ENCODE measurements at places on chromosomes 7 and 10. TPM values are rescaled to one million over a fixed set of nuclear protein-coding genes. Genes with fewer than 3 reads are reported as not detected.

DNA sequence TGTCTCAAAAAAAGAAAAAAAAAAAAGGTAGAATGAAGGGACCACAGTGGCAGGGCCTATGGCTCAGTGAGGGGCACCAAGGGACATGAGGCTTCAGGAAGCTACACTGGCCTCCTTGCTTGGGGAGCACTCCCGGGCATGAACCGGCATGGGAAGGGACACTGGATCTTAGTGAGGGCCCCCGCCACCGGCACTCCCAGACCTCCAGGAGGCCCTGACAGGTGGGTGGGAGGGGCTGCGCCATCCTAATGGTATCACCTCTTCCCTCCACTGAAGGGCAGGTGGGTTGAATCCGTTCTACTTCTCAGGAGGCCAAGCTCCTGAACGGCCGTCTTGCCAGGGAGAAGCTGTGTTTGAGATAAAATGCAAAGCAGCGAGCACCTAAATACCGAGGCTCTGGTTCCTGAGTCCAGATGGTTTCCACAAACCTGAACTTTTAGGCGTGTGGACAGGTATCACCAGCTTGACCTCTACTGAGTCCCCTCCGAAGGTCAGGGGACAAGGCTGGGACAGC lies 69.8 kb downstream of the C10orf143 start:
- no peak for DNase-seq
- no peaks in the 10 kb centered on the region for H3K4me1 ChIP-seq
- H3K27me3 ChIP-seq: no peaks in the 10 kb centered on the region
- no peak overlapping the region for H3K27ac ChIP-seq

DNA sequence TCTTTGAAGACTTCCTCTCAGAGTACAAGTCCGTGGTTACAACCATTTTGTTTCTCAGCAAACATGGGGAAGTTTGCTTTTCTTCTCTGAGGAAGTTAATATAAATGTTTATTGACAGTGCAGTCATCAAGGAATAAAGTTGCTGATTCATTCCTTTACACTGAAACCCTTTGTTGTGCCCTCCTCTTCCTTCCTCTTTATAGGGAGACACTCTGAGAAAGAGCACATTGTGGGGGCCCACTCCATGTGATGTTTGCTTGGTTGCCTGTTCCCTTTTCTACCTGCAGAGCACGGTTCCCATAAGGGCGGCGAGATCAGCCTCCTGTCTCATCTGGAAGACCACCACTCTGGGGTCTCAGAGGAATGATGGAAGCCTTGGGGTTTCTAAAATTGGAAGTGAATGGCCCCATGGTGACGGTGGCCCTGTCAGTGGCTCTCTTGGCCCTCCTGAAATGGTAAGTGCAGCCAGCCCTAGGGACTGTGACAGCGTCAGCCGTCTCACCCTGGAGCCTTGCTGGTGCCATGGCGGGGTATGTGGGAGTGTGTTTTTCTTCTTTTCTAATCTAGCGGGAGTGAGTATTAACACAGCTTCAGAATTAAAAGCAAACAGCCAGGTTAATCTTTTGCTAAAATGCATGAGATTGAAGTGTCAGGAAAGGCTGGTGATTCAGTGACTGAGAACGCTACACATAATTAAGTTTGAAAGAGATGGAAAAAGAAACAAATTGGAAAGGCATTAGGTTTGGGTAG lies at the start of gene TBXAS1:
Gene TBXAS1 (plus strand): TSS at position 240 of the 750 bp plus-strand sequence. CDS start 127 bp downstream, at position 367.
- peaks cover 21% of the 10 kb centered on the region for H3K27me3 ChIP-seq
- peak within 1 kb of the TSS; percentile 83 for H3K27ac ChIP-seq
- DNase-seq: no peak
- no peaks in the 10 kb centered on the region for H3K36me3 ChIP-seq

- H3K27me3 ChIP-seq: no peaks in the 10 kb centered on the region
- peak overlapping the region; percentile 84 for H3K27ac ChIP-seq
- H3K36me3 ChIP-seq: peaks cover 3% of the 10 kb centered on the region
- peak overlapping the region; percentile 48 for H3K4me3 ChIP-seq
Observed at GRCh38 chr7:30168835-30169573, 34.2 kb downstream of the MTURN start.

DNA sequence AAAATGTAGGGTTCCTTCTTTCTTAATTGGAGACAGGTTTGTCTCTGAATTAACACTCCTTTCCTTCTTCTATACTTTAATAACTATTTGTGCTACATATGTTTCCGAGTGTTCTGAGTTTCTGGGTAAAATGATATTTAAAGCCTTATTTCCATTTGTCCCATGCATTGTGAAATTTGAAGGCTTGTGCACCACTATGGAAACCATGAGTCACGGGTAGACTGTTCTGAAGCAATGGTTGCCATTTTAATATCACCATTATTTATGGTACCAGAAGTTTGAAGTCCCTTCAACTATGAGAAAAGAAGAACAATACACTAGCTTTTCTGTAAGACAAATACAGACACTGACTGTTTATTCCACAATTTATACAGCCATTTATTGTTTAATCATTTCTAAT lies 44.7 kb upstream of the ZEB1 start:
- peaks cover 13% of the 10 kb centered on the region for H3K4me1 ChIP-seq
- H3K27ac ChIP-seq: no peak overlapping the region
- peaks cover 8% of the 10 kb centered on the region for H3K36me3 ChIP-seq
- DNase-seq: no peak
- H3K4me3 ChIP-seq: no peak overlapping the region

- H3K4me3 ChIP-seq: no peak overlapping the region
- H3K27ac ChIP-seq: no peak overlapping the region
- H3K36me3 ChIP-seq: peaks cover 5% of the 10 kb centered on the region
- H3K27me3 ChIP-seq: no peaks in the 10 kb centered on the region
- H3K4me1 ChIP-seq: peaks cover 20% of the 10 kb centered on the region
Observed at GRCh38 chr7:25820432-25821040, 331.5 kb upstream of the NFE2L3 start.

- H3K27ac ChIP-seq: peak overlapping the region; percentile 72
- DNase-seq: no peak
- no peaks in the 10 kb centered on the region for H3K36me3 ChIP-seq
- peaks cover 29% of the 10 kb centered on the region for H3K4me1 ChIP-seq
Observed at GRCh38 chr10:44437840-44438511, 53.1 kb upstream of the CXCL12 start.

DNA sequence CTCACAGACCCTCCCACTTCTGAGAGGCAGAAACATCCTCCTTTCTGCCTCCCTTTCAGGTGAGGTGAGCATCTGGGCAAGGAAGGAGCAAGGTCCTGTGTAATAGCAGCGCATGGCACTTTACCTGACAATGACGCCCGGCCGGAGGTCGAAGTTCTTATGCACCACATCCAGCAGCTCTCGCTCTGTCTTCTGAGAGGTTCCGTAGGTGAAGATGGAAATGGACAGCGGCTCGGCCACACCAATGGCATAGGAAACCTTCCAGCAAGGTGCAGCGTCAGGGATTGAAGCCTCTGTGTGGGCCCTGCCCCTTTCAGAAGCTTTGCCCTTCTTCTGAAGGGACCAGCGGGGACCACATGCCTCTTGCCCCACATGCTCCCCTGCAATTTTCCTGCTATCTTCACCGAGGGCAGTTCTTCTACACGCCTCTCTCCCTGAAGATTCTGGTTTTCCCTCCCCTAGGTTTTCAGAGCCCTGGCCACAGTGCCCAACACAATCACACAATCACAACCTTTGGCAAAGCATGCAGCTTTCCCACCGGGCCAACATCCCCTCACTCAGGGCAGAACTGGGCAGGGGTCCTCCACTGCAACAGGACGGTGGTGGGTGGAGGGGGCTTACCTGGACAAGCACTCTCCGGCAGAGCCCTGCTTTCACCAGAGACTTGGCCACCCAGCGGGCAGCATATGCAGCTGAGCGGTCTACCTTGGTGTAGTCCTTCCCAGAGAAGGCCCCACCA lies 14.9 kb downstream of the MAT1A start:
- no peak overlapping the region for H3K27ac ChIP-seq
- H3K4me1 ChIP-seq: no peaks in the 10 kb centered on the region
- no peak overlapping the region for H3K4me3 ChIP-seq
- H3K27me3 ChIP-seq: peaks cover 15% of the 10 kb centered on the region

GRCh38 chr10:43753397-43754061 lies 104.8 kb upstream of the ZNF32 start:
- no peaks in the 10 kb centered on the region for H3K36me3 ChIP-seq
- no peak overlapping the region for H3K27ac ChIP-seq
- H3K4me1 ChIP-seq: peaks cover 15% of the 10 kb centered on the region

DNA sequence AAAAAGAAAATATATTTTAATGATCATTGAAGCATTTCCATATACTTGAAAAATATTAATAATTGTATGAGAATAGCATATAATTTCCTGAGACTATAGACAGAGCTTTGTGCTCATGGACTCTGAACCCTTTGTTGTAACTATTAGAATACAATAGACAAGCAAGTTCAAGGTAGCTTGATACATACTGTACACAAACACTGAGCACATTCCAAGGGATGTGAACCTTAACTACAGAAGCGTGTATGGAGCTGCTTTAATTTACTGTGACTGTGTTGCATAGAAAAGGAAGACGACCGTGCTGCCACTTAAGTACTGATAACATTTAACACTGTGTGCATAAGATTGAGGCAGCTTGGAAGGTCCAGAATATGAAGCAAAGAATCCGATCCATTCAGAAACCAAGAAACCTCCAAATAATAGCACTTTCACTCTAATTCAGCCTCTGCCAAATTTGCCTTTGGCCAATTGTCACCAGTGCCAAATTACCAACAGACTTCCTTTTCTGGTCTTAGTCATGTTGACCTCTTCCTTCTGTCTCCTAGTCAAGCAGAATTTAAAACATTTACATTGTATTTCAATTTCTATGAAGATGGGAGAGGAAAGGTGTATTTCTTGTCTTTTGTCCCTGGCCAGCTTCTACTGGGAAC lies 566.1 kb upstream of the GALNT17 start:
- H3K27me3 ChIP-seq: no peaks in the 10 kb centered on the region
- peaks cover 17% of the 10 kb centered on the region for H3K4me1 ChIP-seq
- H3K4me3 ChIP-seq: no peak overlapping the region
- DNase-seq: no peak

GRCh38 chr10:48574322-48574796 lies 30.5 kb downstream of the ARHGAP22 start:
- H3K4me3 ChIP-seq: no peak overlapping the region
- H3K4me1 ChIP-seq: no peaks in the 10 kb centered on the region

GRCh38 chr10:44986670-44987069 lies 8.1 kb upstream of the DEPP1 start:
- peaks cover 40% of the 10 kb centered on the region for H3K4me1 ChIP-seq
- no peak for DNase-seq
- no peak overlapping the region for H3K4me3 ChIP-seq
- peaks cover 3% of the 10 kb centered on the region for H3K36me3 ChIP-seq
- H3K27me3 ChIP-seq: no peaks in the 10 kb centered on the region
- H3K27ac ChIP-seq: no peak overlapping the region

GRCh38 chr7:5139998-5140397 lies 50.0 kb upstream of the WIPI2 start:
- no peak for DNase-seq
- no peaks in the 10 kb centered on the region for H3K36me3 ChIP-seq
- H3K27ac ChIP-seq: no peak overlapping the region
- no peaks in the 10 kb centered on the region for H3K4me1 ChIP-seq
- H3K4me3 ChIP-seq: no peak overlapping the region

DNA sequence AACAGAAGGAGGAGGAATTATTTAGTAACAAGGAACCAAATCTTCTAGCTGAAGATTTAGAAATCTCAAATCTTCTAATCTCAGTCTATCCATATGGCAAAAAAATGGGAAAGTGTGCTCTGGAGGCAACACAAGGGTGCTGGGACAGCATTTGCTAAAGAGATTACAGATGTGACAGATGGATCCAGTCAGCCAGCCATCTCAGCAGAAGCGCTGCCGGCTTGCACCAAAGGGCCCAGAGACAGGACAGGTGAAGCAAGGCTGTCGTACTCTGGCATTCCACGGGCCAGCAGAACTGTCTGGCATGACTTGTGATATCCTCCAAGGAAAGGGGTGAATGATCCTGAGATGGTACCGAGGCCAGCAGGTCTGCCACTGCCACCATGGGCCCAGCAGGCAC lies 45.7 kb upstream of the GJD4 start:
- DNase-seq: no peak
- H3K27me3 ChIP-seq: no peaks in the 10 kb centered on the region
- H3K4me3 ChIP-seq: no peak overlapping the region
- H3K27ac ChIP-seq: no peak overlapping the region
- peaks cover 4% of the 10 kb centered on the region for H3K36me3 ChIP-seq

- no peak overlapping the region for H3K4me3 ChIP-seq
- H3K27ac ChIP-seq: no peak overlapping the region
- no peaks in the 10 kb centered on the region for H3K4me1 ChIP-seq
- H3K27me3 ChIP-seq: peaks cover 16% of the 10 kb centered on the region
- DNase-seq: peak; percentile 44
Observed at GRCh38 chr10:5968037-5968680, 9.2 kb downstream of the IL15RA start.

- H3K4me3 ChIP-seq: no peak overlapping the region
- DNase-seq: no peak
Observed at GRCh38 chr10:126777714-126778113, 107.2 kb upstream of the C10orf90 start.

- H3K4me3 ChIP-seq: no peak overlapping the region
- no peak for DNase-seq
- no peaks in the 10 kb centered on the region for H3K36me3 ChIP-seq
Observed at GRCh38 chr7:157837561-157837960, 500.8 kb downstream of the DNAJB6 start.

- H3K27ac ChIP-seq: peak overlapping the region; percentile 87
- H3K4me3 ChIP-seq: peak overlapping the region; percentile 51
- no peak for DNase-seq
Observed at GRCh38 chr7:17142831-17143541, 155.5 kb upstream of the AHR start.

GRCh38 chr7:18064242-18064838 lies 36.7 kb upstream of the PRPS1L1 start:
- H3K4me3 ChIP-seq: no peak overlapping the region
- no peak for DNase-seq
- no peak overlapping the region for H3K27ac ChIP-seq
- peaks cover 24% of the 10 kb centered on the region for H3K27me3 ChIP-seq
- H3K4me1 ChIP-seq: no peaks in the 10 kb centered on the region

- no peak overlapping the region for H3K27ac ChIP-seq
- no peaks in the 10 kb centered on the region for H3K27me3 ChIP-seq
Observed at GRCh38 chr7:137798073-137798763, 48.6 kb downstream of the DGKI start.

The SPDYE9 gene
- total RNA-seq: not detected

The SDK1 gene
- 5.4 TPM for total RNA-seq

The MEOX2 gene
- total RNA-seq: 24.5 TPM

The ACTA2 gene
- 329 TPM for total RNA-seq

The SYT15 gene
- total RNA-seq: 10.3 TPM

The SEMA4G gene
- 6.3 TPM for total RNA-seq

The METTL2B gene
- 33.2 TPM for total RNA-seq

The TMEM176A gene
- not detected for total RNA-seq
